Dermis microvascular lymphatic vessel endothelial cell (primary cell): ENCODE measurements at places on chromosomes 13 and 19. TPM values are rescaled to one million over a fixed set of nuclear protein-coding genes. Genes with fewer than 3 reads are reported as not detected.

The CD37 gene
- not detected in 2 replicates for total RNA-seq

The MYO1F gene
- 0.13 and 0.38 TPM in 2 replicates for total RNA-seq

DNA sequence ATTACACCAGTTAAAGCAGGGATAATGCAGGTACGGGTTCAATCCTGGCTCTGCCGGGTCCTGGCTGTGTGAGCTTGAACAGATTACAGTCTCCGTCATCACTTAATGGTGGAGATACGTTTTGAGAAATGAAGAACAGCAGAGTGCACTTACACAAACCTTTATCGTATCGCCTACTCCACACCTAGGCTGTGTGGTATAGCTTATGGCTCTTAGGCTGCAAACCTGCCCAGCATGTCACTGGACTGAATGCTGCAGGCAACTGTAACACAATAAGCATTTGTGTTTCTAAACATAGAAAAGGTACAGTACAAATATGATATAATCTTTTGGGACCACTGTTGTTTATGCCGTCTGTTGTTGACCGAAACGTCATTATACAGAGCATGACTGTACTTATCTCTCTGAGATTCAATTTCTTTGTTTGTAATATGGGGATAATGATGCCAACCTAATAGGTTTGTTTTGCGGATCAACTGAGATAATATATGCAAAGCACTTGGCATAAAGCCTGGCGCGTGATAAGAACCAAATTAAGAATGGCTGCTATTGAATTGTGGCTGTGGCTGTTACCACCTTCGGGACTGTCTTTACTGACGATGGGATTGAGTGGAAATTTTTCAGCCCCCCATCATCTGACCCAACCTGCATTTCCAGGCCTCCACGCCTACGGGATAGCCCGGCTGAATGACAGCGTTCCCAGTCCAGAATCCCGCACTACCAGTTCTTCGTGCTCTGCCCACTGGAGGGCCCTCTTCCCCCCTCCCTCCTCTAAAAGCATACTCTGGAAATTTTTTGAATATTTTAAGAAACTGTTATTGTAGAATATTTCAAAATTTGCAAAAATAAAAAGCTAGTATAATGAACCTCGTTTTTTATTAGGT is 11.2 kb downstream of the KRTDAP start:
- DNase-seq, result no peak

DNA sequence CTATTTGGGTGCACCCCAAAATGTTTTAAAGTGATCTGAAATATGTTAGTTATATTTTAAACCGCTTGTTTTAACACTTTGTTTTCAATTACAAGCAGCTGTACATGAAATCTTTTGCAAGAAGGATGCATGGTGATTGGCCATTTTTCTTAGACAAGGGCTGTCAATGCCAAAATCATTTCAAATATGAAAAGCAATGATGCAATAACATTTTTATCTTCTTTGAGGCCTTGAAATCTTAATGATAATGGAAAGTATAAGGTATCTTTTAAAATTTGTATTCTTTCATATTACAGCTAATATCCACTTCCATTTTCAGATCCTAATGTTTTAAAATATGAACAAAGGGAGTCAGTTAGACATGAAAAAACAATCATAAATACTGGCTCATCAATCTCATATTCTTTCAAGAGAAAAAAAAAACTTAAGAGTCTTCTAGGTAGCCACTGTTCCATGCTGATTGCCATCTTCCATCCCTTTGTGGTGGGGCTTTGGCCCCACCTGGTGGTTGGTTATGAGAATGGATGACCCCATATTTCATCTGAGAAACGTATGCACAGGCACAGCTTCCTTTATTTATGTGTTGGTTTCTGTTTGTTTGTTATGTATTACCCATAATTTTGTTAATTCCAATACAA is 330.3 kb upstream of the MIR17HG start:
- peak; percentile 11 for DNase-seq

The AMER2 gene
- total RNA-seq, result not detected in 2 replicates

GRCh38 chr13:67258482-67258881 is 28.3 kb upstream of the PCDH9 start:
- no peak for DNase-seq

DNA sequence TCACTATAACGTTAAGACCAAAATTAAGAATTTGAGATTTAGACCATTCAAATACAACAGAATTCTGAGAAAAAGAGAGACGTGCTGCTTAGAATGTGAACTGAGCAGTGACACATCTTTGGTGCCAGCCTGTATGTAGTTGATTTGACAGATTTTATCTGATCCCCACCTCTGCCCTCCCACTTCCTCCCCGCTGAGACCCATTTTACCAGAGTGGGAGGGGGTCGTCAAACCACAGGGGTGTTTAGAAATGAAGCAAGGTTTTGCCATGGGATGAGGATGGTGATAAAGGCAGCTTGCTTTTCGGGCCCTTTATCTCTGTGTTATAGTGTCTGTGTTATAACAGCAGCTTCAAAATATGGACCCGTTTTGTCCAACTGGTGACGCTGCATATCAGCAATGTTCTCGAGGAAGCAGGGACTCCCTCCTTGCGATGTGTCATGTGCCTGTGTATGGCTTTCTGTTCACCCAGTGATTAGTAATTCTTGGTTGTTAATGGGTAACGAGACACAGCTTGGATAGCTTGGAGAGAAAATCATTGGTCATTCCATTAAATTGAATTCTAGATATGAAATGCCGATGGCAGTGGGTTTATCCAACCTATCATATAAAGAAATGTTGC is 125.0 kb downstream of the HS6ST3 start:
- no peak for DNase-seq

- DNase-seq, result no peak
Measured at GRCh38 chr13:55660851-55661250, 1479.9 kb upstream of the PRR20A start.

The SERPINE3 gene
- total RNA-seq, result not detected in 2 replicates

- no peak for DNase-seq
Measured at GRCh38 chr13:35393886-35394285, 82.6 kb downstream of the MAB21L1 start.

The ZNF285 gene
- 1.2 and 1.8 TPM in 2 replicates for total RNA-seq

The ANGPTL8 gene
- total RNA-seq, result not detected in 2 replicates

The ADAMTS10 gene
- total RNA-seq, result 4.2 and 13.0 TPM in 2 replicates

DNA sequence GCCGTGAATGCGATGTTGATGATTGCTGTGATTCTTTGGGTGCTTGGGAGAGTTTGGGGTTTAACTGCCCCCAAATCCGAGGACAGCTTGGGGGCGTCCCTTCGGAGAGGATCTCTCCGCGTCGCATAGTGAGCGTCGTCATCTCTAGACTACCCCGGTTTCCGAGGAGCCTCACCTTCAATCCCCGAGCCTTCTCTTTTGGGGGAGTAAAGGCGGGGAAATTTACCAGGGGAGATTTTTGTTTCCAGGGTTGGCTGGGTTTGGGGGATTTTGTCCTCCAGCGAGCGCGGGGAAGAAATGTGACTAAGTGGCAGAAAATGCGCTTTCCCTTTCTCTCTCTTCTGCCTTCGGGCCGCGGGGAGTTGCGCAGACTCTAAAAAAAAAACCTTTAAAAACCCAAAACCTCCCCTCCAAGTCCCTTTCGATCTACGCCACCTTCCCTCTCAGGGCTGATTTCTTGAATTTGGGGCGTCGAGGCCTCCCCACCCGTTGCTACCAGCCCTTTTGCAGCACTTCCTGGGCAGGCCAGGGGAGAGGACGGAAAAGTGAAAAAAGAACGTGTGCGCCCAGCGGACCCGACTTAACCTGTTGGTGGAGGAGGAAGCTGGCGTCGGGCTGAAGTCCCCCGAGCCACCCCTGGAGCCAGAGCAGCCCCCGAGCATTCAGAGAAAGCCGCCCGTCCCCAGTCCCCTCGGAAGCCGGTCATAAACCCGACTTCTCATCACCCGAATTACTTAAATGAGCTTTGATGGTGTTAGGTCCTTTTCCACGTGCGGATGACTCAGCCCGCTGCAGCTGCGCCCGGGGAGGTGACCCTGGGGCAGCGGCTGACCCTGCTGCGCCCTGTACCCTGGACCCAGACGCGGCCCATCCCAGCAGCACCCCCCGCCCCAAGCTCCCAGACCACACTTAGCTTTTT is 17.7 kb downstream of the NFIX start:
- no peak for DNase-seq

The ATP4B gene
- not detected in 2 replicates for total RNA-seq

The ZNF331 gene
- 4.2 and 7.2 TPM in 2 replicates for total RNA-seq

DNA sequence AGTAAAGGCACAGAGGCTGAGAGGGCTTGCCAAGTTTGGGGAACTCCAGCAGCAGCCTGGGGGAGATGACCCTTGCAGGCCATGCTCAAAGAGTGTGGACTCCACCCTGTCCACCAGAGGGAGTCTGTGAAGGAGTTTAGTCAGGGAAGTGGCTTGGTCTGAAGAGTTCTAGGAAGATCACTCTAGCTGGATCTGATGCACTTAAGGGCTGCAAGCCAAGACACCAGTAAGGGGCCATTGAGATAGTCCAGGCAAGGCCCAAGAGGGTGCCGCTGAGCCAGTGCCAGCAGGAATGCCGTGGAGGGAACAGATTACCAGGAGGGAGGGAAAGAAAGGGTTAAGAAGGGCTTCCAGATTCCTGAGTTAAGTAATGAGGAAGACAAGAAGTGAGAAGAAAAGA is 68.7 kb downstream of the ZAR1L start:
- no peak for DNase-seq

The LGALS4 gene
- not detected in 2 replicates for total RNA-seq

DNA sequence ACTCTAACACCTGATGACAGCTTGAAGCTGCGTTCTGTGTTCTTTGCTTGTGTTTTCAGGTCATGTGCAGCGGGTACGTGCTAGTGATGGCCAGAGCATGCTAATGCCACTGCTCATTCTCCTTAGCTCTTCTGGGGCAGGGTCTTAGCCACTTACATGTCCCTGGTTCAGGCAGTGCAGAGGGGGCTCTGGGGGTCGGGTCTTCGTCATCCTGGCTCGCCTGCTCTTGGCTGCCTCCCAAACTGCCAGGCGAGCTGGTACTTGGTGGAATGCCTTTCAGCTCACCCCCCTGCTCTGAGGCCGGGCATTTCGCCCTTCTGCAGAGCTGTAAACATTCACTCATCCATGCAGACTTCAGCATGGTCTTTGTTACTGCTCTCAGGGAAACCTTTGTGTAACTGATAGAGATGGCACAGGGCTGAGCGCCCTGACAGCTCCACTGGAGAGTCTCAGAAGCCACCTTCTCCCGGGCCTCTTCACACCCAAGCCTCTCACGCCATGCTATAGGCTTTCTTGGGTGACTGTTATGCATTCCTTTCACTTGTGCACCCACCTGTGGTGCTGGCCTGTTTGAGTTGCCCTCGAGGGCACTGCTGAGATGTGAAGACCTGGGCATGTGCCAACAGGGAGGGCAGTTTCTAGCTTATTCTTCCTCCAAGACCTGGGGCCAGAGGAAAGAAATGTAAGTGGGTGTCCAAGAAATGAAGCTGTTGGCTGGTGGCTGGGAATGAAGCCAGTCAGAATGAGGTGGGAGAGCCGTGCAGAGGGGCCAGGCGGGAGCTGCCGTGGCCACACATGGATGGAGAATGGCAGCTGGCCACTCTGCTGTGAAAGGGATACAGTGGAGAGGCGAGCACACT is 24.4 kb downstream of the FAM124A start:
- DNase-seq, result no peak

The ERICH6B gene
- not detected in 2 replicates for total RNA-seq

The KLF2 gene
- total RNA-seq, result 2.4 and 2.8 TPM in 2 replicates

The CNN1 gene
- not detected in 2 replicates for total RNA-seq

GRCh38 chr19:435056-435706 is 25.7 kb downstream of the SHC2 start:
- no peak for DNase-seq
